Stomach (tissue), 19 donors: ENCODE measurements at places on chromosomes 12 and 14. TPM values are rescaled to one million over a fixed set of nuclear protein-coding genes. Genes with fewer than 3 reads are reported as not detected.

GPR137C gene
- total RNA-seq = 3.9 TPM

KLRG1 gene
- total RNA-seq = not detected

- no peak overlapping the region for H3K27ac ChIP-seq
- no peaks in the 10 kb centered on the region for H3K27me3 ChIP-seq
- no peak overlapping the region for H3K4me3 ChIP-seq
- no peaks in the 10 kb centered on the region for H3K4me1 ChIP-seq
Observed at GRCh38 chr12:119301379-119301778, 33.1 kb upstream of the CCDC60 start.

- no peak overlapping the region for H3K4me3 ChIP-seq
- no peak for DNase-seq
- H3K36me3 ChIP-seq = no peaks in the 10 kb centered on the region
- H3K4me1 ChIP-seq = peaks cover 24% of the 10 kb centered on the region
- H3K27ac ChIP-seq = no peak overlapping the region
Observed at GRCh38 chr14:34038358-34039057, 87.6 kb upstream of the EGLN3 start.

DNA sequence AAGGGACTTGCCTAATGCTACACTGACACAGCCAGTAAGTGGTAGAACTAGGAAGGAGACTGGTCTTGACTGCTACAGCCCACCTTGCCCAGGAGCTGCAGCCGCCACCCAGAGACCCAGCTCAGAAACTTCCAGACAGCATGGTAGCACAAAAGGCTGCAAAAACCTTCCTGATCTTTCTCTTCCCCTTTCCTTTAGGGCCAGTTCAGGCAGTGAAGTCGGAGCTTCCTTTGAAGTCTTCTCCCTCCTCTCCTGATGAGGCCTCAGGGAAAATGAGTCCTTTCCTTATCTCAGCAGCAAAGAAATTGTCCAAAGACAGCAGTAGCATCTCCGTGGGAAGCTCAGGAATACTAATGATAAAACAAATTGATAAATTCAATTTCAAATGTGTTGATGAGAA, 21.0 kb upstream of the CHST11 start:
- no peaks in the 10 kb centered on the region for H3K4me1 ChIP-seq
- H3K27ac ChIP-seq = no peak overlapping the region
- DNase-seq = no peak
- H3K27me3 ChIP-seq = no peaks in the 10 kb centered on the region
